ENCODE measurements at places on chromosomes 2 and 18.
A peak's percentile ranks its signal among the peaks of the same experiment; 100 is the strongest.

DNA sequence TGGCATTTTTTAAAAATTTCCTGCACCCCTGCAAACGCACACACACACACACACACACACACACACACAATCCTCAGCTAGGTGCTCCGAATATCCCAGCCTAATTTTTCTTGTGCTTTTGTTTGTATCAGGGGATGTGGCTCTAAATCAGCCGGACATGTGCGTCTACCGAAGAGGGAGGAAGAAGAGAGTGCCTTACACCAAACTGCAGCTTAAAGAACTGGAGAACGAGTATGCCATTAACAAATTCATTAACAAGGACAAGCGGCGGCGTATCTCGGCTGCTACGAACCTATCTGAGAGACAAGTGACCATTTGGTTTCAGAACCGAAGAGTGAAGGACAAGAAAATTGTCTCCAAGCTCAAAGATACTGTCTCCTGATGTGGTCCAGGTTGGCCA, 1.8 kb downstream of the HOXD13 start:
- DNase-seq, result no peak

DNA sequence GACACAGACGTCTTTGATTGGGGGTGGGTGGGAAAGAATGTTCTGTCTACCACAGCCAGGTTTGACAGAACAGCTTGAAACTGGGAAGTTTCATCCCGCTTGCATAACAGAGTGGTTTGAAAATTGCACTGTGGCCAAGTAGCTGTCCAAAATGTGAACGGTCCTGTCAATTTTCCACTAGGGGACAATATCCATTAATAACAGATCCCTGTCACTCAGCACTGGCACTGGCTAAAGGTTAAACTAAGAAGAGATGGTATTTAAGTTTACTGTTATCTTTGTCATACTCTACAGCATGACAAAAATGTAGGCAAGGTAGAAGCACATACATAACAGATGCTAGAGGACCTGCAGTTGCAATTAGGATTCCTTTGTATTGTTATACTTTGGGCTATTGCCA, 55.6 kb upstream of the ACMSD start:
- peak; percentile 34 for DNase-seq

GRCh38 chr18:3126457-3127097, 93.2 kb downstream of the MYOM1 start:
- no peak for DNase-seq

DNA sequence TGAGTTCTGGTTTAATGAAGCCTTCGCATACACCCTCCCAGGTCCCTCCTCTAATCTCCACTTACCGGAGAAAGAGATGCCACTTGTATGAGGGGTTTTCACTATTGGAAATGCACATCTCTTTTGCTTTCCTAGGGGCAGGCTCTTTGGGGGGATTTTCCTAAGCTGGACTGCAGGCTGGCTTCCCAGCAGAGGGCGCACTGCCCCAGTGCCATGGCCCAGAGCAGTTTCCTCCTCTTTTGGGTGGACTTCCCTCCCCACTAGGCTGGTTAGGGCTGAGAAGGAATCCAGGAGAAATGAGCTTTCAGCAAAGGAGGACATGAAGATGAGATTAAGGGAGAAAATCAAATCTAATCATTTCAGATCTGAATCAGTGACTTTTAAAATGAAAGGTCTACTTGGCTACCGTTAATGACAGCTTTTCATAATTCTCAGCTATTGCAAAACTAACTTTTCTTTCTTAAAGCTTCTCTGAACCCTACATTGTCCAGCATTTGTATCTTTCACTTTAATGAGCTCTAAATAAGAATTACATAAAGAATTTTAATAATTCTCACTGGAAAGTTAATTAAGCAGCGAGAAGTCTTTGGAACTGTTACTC, 784.1 kb upstream of the FANCL start:
- peak; percentile 12 for DNase-seq

DNA sequence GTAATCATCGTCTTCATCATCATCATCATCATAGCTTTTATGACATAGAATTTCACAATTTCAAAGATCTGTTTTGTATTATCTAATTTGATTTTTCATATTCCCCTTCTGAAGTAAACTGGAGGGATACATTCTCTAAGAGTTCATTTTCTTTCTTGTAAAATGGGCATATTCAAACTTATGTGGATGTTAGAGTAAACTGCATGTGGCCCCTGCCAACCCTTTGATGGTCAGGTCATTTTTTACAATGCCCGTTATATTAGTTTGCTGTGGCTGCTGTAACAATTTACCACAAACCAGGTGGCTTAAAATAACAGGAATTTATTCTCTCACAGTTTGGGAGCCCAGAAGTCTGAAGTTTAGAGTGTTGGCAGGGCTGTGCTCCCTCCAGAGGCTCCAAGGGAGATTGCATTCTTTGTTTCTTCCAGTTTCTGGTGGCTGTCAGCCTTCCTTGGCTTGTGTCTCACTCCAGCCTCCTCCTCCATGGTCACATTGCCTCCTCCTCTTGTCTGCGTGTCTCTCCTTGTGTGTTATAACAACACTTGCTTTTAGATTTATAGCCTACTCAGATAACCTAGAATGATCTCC, 127.5 kb upstream of the MMADHC start:
- peak; percentile 24 for DNase-seq

DNA sequence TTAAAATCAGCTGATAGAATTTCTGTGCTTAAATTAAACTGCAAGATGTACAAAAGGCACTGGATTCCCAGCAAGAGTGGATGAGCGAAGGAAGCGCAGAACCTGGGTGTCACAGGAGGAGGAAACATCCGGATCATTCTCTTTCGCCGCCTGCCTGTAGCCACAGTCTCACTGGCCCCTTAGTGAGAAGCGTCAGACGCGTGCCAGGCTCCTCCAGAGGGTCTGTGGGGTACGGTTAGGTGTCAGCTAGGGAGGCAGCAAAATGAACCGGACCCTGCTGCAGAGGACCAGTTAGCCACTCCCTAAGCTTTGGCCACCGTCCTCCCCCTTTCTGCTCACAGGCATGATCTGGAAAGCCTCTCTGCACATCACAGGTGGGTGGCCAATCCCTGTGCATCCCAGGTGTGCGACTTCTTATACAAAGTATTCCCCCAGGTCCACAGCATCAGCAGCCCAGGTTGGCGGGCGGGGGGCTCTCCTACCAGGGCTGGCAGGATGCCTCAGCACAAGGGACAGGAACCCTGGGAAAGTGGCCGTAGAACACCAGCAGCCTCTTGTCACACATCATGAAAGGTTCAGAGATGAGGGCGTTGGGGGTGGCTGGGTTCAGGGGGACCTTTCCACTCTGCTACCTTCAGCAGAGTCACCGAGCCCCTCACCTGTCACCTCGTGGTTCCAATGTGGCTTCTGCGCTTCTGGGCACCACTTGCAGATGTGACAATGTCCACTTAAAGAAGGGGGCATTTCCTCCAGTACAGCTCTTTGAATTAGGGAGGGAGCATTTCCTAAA, 61.1 kb upstream of the SLC66A3 start:
- DNase-seq, result no peak

DNA sequence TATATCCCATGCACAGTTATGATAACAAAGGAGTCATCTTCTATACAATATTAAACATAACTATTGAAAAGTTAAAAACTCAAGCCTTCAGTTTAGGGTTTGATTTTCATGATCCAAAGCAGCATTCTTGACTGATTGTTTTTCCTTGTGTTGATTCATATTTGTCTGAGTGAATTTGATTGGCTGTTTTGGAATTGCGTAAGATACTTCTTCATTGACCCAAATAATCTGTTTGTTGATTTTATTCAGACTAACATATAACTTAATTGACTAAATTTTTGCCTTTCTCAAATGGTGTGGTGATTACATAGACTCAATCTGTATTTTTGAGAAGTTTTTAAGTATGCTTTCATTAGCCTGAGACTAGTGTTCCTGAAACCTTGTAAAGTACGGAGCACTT, 305.7 kb upstream of the TNP1 start:
- no peak for DNase-seq

DNA sequence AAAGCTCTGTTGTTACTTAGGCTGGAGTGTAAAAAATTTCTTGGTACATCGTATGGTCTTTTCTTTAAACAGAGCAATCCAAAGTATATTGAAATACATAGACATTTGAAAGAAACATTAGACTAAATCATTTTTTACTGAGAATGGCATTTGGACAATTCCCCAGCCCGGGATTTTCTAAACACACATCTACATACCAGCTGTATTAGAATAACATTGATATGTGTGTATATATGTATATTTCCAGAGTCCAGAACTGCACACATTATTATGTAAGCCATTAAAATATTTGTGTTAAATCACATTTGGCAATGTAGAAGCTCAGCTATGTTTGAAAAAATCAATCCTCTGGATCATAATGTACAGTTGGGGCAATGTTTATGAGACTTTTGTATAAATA, 1853.6 kb upstream of the LRRTM1 start:
- no peak for DNase-seq

- no peak for DNase-seq
These were observed 23.8 kb downstream of the WDR75 start for GRCh38 chr2:189465076-189465475.

- no peak for DNase-seq
These were observed 32.9 kb upstream of the ALK start for GRCh38 chr2:29954316-29954715.

GRCh38 chr18:27854631-27855030, 322.3 kb downstream of the CDH2 start:
- no peak for DNase-seq

All from fibroblast of the conjunctiva (primary cell).